ENCODE measurements at places on chromosomes 12 and 14.

GRCh38 chr12:49288922-49289555, 5.9 kb upstream of the PRPH start:
- no peak for DNase-seq

DNA sequence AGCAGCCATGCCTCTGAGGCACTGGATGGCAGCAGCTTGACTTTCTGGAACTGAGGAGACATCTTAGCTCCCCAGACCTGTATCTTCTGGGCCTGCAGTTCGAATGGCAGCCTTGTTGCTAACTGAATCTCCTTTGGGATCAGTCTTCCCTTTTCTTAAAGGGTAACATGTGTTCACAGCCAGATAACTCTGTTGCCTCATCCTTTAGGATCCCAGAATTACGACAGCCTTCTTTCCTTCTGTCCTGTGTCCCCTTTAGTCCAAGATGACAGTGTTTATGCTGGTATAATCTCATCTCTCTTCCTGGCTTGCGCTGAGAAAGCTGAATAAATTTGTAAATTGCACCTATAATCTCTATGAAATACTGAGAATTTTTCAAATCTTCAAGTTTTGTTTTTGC, 9.1 kb upstream of the ERC1 start:
- DNase-seq, result peak; percentile 27

- no peak for DNase-seq
Measured at GRCh38 chr12:122293081-122293480, 26.8 kb upstream of the VPS33A start.

- no peak for DNase-seq
Measured at GRCh38 chr14:55979096-55979495, 139.1 kb upstream of the PELI2 start.

DNA sequence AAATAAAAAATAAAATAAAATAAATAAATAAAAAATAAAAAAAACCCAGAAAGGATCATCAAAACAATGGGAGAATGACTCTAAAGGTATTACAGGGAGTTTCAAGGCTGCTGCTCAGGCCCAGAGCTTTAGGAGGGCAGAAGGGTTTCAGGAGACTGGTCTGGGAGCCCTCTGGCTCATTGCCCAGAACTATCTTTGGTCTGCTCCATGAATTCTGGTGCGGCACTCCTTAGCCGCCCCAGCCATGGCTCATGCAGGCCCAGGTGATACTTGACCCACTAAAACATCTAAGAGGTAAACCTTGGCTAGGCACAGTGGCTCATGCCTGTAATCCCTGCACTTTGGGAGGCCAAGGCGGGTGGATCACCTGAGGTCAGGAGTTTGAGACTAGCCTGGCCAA, 14.7 kb upstream of the TMED10 start:
- no peak for DNase-seq

All from OCI-M1 (cell line).